ENCODE measurements at places on chromosomes 1 and 21. TPM values are rescaled to one million over a fixed set of nuclear protein-coding genes. Genes with fewer than 3 reads are reported as not detected.

Gene SEC16B
- 0.83 TPM for total RNA-seq

Gene C1orf21
- 91.7 TPM for total RNA-seq

Gene AVPR1B
- total RNA-seq: not detected

Gene C1orf141
- total RNA-seq: not detected

Gene PLA2G2D
- not detected for total RNA-seq

Gene OR14K1
- not detected for total RNA-seq
